ENCODE measurements at places on chromosomes 7 and 10.

DNA sequence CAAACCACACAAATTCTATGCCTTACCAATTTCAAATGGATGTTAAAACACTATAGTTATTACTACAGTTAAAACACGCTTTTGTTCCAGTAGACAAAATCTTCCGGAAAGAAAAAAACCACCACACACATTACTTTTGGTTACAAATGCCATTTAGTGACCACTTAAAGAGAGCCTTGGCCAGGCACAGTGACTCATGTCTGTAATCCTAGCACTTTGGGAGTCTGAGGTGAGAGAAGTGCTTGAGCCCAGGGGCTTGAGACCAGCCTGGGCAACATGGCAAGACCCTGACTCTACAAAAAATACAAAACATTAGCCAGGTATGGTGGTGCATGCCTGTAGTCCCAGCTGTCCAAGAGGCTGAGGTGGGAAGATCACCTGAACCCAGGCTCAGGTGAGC lies 7.2 kb downstream of the TNPO3 start:
- DNase-seq, result no peak

DNA sequence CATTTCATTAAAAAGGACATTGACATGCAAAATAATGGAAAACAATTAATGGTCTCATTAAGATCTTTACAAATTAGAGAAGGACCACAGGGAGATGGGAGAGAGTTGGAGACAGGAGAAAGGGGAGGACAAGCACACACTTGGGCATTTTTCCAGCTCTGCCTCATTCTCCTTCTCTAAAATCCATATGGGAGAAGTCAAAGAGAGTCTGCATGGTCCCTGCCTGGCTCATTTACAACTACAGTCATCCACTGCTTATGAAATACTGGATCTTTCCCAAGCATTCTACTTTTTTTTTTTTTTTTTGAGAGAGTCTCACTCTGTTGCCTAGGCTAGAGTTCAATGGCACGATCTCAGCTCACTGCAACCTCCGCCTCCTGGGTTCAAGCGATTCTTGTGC lies 518.9 kb upstream of the CELF2 start:
- DNase-seq, result no peak

DNA sequence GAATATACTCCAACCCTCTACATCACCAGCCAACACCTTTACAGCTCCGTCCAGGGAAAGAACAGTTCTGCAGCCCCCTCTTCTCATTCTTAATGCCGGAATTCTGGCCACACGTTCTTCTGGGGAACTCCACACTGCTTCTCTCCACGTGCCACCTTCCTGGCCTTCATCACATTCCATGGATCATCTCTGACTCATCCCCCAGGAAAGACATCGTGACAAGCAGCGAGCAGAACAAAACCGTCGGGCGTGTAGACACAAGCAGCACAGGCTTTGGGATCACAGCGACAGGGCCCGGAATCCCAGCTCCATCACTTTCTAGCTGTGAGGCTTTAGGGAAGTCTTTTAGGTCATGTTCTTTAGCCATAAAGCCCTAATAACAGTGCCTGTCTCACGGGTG lies 590.3 kb upstream of the FOXK1 start:
- no peak for DNase-seq

GRCh38 chr10:130744631-130745030 lies 566.9 kb downstream of the TCERG1L start:
- no peak for DNase-seq

DNA sequence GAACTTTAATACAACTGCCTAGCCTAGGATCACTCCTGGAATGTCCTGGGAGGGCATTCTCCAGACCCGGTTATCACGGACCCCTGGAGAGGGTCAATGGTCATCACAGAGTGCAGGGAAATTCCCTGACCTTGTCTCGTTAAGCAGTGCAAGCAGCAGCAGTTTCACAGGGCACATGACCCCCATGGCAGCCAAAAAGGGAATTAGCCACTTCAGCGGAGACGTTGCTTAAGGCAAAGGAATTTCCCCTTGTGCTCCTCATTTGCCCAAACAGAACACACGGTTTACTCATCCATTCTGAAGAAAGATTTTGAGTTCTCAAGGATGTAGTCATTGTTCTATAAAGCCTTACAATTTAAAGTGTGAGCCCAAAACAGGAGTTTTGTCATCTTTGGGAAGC lies 260.3 kb downstream of the SNX13 start:
- DNase-seq, result no peak

GRCh38 chr10:78229489-78229888 lies 195.8 kb downstream of the RPS24 start:
- DNase-seq, result no peak

GRCh38 chr7:44973610-44974401 lies 5.0 kb downstream of the MYO1G start:
- DNase-seq, result no peak

DNA sequence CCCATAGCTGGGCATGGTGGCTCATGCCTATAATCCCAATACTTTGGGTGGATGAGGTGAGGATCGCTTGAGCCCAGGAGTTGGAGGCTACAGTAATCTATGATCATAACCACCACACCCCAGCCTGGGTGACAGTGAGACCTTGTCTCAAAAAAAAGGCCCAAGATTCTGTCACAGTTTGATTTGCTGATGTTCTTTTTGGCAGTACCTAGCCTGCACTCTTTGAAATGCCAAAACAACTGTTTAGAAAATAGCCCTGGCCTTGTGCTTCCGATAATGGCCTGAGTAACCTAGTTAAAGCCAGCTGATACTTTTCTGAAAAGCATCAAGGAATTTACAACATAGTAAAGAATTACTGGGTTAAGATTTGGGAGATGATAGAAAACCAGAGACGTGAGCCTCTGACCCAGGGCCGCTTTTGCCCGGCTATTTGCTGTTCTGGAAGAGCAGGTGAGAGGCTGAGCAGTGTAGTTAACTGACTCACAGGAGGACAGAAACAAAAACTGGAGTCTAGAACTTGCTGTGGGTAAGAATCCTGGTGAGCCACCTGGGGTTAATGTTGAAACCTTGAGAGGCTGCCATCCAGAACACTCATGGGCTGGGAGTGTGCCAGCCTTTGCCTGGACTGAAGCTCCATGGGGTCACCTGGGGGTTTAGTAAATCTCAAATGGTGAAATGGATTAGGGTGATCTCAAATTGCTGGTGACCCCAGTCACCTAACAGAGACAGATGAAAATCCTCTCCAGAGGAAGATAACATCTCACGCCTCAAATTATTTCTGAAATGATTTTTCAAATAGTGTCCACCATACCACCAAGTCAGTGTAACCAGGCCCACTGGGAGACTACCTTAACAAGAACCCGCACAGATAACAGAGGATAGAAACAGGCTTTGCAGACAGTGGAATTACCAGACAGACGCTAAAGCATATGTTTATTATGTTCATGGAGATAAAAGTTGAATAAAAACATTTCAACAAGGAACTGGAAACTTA lies 51.8 kb downstream of the GALNT11 start:
- DNase-seq, result no peak

DNA sequence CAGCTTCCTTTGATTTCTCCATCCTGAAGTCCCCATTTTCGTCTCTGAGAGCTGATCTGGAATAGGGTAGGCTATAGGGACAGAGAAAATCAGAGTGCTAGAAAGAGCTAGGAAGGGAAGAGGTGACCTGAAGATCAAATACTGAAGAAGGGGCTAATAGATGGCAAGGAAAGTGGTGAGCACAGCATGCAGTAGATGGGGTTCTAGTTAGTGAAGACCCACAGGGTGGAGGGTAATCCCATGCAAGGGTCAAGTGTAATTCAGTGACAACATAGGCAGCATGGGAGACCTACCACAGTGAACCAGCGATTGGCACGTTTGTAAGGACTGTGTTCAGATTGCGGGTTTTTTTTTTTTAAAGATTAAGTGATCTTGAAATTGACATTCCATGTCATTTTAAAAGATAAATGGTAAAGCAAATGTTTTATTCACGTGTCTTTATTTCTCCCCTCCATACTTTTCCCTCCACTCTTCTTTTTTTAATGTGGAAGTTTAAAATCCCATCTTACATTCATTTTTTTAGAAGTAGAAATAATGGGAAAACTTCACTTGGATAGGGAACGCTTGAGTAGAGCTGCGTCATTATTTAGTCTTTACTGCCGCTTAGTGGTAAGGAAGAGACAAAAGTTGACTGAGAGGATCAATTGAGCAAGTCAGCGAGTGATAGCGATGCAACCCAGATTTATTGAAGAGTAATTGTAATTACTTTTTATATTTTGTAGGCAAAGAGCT lies 21.0 kb upstream of the ABI1 start:
- no peak for DNase-seq

DNA sequence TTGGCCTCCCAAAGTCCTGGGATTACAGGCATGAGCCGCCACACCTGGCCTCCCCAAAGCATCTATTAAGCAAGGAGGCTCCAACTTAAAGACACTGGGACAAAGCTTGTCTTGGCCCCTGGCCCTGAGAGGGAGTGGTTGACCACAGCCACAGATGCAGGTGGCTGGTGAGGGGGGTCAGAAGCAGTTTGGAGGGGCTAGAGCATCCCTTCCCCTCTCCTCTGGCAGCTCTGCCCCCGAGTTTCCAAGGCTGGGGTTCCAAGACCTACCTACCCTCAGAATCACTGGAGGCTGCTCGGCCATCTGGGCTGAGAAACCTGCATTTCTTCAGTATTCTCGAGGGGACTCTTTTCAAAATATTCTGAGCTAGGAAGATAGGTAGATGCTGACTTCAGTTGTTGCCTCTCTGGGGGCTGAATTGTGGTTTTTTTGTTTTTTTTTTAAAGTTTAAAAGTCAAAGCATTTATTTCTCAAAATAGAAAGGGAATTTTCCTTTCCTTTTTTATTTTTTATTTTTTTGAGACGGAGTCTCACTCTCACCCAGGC lies 32.6 kb downstream of the DDIT4 start:
- DNase-seq, result no peak

GRCh38 chr7:117807676-117808075 lies 65.6 kb downstream of the CTTNBP2 start:
- no peak for DNase-seq

DNA sequence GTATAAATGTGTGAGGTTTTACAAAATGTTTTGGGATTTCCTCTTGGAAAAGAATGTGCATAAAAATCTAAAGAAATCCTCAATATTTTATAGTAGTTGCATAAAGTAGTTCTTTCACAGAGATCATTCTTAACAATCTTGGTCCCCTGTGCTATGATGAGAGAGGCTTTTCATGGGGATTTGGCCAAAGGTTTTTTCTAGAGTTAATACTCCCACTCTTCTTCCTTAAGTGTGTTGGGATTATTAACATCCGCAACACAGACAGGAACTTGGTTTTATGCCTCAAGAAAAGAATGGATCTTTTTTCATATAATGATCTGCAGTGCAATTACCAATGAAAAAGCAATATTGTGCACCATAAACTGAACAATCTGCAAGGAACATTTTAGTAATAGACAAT lies 71.5 kb downstream of the AGMO start:
- DNase-seq, result no peak

DNA sequence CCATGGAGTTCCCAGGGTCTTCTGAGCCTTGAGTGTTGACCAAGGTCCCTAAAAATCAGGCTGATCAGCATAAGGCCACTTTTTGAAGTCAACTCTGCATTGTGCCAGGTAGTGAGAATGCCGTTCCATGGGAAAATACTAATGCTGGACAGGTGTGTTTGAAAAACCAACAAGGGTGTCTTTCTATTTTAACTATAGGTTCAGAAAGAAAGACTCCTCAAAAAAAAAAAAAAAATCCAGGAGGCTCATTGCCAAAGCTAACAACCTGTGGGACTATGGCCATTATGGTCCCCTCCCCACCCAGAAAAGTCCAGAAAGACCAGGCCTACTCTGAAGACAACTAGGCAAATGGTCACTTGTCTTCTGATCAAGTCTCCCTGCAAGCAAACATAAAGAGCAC lies 44.4 kb downstream of the NRAP start:
- DNase-seq, result no peak

DNA sequence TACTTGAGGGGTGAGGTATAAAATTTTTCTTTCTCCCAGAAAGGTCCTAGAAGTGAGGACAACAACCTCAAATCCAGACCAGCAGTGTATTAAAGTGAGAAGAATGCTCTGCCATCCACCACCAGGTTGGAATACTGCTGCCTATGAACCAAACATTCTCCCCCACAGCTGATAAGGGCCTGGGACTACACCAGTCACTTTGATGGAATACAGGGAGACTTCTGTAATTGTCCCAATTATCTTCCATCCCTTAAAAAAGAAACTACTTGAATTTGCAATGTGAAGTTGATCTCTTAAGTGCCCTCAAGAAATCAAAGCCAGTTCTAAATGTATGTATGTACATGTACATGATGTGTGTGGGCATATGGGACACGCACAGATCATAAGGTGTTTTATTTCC lies 3.0 kb downstream of the TBX20 start:
- no peak for DNase-seq

- no peak for DNase-seq
These were observed 42.7 kb downstream of the PRR15 start for GRCh38 chr7:29606287-29606721.

DNA sequence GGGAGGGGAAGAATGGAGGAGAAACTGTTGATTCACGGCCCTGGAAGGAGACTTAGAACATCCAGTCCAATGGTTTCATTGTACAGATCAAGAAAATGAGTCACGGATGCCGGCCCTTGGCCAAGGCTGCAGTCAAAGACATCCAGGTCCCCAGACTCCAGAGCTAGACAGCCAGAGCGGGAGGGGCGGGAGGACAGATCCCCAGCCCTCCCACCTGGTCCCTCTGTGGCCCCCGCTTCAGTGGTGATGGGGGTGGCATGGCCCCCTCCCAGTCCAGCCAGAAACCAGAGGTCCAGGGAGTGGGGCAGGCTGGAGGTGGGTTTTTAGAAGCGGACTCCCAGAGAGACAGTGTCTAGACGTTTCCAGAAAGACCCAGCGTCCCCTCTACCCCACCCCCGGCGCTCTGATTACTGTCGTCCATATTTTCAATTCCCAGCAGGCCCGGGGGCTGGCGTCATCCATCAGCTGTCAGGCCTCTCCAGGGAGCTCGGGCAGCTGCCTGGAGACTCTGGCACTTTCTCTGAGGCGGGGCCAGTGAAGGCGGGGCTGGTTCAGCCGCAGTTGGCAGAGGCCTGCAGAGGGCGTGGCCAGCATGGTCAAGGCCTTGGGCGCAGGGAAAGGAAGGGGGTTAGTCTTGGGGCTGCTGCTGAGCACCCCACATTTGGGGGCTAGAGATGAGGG lies 8.0 kb upstream of the HSPB1 start:
- DNase-seq, result no peak

DNA sequence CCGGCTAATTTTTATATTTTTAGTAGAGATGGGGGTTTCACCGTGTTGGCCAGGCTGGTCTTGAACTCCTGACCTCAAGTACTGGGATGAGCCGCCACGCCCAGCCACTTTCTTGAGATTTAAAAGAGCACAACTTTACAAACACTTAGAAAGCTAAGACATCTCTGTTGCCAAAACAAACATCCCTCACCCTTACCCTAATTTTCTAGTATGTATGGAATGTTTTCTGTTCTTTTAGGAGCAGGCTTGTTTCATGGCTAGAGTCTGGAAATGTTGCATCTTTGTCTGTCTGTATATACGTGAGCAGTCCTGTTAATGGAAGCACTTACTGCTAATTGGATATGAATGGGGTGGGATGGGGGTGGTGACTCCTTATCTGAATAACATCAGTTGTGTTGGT lies 2.9 kb downstream of the OLAH start:
- no peak for DNase-seq
